Memory B cell (primary cell): ENCODE measurements at places on chromosomes 13 and 19.
A peak's percentile ranks its signal among the peaks of the same experiment; 100 is the strongest.

DNA sequence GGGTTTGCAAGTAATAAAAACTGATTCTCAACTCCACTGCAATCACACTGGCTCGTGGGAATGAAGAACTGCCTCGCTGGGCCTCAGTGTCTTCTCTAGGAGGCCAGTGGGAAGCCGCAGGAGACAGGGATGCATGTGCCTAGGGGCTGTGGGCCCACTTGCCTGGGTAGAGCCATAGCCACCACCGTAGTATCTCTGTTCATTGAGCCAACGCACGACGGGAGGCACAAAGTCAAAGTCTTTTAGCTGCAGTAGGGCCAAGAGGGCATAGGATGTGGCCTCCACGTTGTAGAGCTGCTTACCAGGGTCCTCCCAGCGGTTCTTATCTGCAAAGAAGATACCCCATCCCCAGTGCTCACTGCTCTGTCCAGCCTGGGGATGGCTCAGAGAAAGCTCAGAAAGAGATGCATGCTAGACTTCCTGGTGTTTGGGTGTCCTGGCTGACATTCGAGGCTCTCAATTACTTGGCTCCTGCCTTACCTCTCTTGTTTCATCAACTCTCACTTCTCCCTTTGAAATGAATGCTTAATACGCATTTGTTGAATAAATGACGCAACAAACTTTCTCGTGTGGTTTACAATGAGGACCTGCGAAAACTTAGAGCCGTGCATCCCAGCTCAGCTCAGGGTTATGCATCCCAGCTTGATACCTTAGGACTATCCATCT, 16.1 kb upstream of the TNFSF14 start:
- peaks cover 4% of the 10 kb centered on the region for H3K36me3 ChIP-seq
- no peak overlapping the region for H3K27ac ChIP-seq
- no peak for DNase-seq
- peaks cover 5% of the 10 kb centered on the region for H3K4me1 ChIP-seq
- peaks cover 3% of the 10 kb centered on the region for H3K27me3 ChIP-seq

DNA sequence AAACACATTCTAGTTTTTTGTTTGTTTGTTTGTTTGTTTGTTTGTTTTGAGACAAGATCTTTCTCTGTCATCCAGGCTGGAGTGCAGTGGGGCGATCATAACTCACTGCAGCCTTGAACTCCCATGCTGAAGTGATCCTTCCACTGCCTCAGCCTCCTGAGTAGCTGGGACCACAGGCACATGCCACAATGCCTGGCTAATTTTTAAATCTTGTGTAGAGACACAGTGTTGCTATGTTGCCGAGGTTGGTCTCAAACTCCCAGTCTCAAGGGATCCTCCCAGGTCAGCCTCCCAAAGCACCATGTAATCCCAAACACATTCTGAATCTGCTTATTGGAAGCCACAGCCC, 15.8 kb downstream of the PLA2G4C start:
- H3K27me3 ChIP-seq, result no peaks in the 10 kb centered on the region
- peaks cover 51% of the 10 kb centered on the region for H3K36me3 ChIP-seq
- H3K4me1 ChIP-seq, result peaks cover 3% of the 10 kb centered on the region

- no peak for DNase-seq
- no peaks in the 10 kb centered on the region for H3K4me1 ChIP-seq
- H3K4me3 ChIP-seq, result no peak overlapping the region
These were observed 46.3 kb downstream of the URI1 start for GRCh38 chr19:29988351-29988750.

DNA sequence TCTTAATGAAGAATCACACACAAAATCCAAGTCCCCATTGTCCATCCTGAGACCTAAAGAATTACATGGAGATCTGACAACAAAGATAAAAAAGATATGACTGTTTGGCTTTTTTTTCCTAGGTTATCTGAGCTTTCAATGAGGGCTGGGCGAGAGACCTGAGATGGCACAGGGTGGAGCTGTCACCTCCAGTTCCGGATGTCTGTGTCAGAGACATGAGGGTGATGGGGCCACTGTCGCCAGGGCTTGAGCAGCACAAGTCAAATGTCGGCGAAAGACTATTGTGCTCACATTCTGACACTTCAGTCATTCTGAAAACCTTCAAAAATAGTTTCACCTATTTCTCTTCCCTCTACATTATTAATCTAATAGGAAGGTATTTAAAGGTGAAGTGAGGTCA, 65.7 kb downstream of the SLC7A1 start:
- H3K36me3 ChIP-seq, result peaks cover 40% of the 10 kb centered on the region
- H3K4me1 ChIP-seq, result no peaks in the 10 kb centered on the region
- peak overlapping the region; percentile 16 for H3K27ac ChIP-seq
- no peak for DNase-seq
- H3K27me3 ChIP-seq, result no peaks in the 10 kb centered on the region

- no peak overlapping the region for H3K4me3 ChIP-seq
- no peak for DNase-seq
- H3K27me3 ChIP-seq, result no peaks in the 10 kb centered on the region
- peak overlapping the region; percentile 78 for H3K27ac ChIP-seq
These were observed 6.7 kb downstream of the SIGLEC6 start for GRCh38 chr19:51524666-51525264.

DNA sequence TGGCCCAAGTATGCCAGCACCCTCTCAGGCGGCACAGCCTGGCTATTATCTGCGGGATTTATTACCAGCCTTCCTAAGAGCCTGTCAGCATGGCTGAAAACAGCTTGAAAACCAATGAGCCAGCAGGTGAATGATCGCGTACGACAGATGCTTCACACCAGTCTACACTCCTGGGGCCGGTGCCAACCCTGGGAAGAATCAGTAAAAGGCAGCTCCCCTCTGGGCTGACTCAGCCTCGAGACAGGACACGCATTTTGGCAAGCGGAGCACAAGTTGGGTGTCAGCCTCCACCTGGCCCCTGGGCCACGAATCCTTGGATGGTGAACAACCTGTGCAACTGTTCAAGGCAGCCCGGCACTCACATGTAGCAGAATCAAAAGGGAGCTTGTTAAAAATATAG, 15.6 kb downstream of the EMP3 start:
- H3K4me3 ChIP-seq, result no peak overlapping the region
- DNase-seq, result no peak

DNA sequence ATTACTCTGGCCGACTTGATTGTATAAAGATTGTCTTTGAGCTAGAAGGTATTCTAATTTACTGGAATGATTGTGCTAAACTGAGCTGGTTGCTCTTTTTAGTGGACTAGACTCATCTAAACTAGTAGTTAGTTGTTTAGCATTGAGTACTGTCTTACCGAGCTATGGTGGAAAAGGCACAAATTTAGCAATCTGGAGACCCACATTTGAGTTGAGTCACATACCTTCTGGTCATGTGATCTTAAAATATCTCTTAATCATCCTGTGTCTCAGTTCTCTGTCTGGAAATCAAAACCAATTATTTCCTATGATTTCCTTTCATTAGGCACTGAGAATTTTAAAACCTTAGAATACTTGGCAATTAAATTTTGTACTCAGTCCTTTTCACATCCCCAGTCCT, 349.5 kb downstream of the IRS2 start:
- DNase-seq, result no peak
- H3K27ac ChIP-seq, result no peak overlapping the region
- no peaks in the 10 kb centered on the region for H3K4me1 ChIP-seq
- H3K27me3 ChIP-seq, result no peaks in the 10 kb centered on the region

- no peaks in the 10 kb centered on the region for H3K4me1 ChIP-seq
- H3K36me3 ChIP-seq, result no peaks in the 10 kb centered on the region
- DNase-seq, result no peak
- H3K27me3 ChIP-seq, result no peaks in the 10 kb centered on the region
- no peak overlapping the region for H3K27ac ChIP-seq
- no peak overlapping the region for H3K4me3 ChIP-seq
These were observed 206.7 kb upstream of the SLITRK1 start for GRCh38 chr13:84088996-84089395.

GRCh38 chr13:60974296-60974695, 441.4 kb downstream of the PCDH20 start:
- H3K27ac ChIP-seq, result no peak overlapping the region
- H3K4me1 ChIP-seq, result no peaks in the 10 kb centered on the region
- no peaks in the 10 kb centered on the region for H3K36me3 ChIP-seq
- H3K27me3 ChIP-seq, result no peaks in the 10 kb centered on the region

DNA sequence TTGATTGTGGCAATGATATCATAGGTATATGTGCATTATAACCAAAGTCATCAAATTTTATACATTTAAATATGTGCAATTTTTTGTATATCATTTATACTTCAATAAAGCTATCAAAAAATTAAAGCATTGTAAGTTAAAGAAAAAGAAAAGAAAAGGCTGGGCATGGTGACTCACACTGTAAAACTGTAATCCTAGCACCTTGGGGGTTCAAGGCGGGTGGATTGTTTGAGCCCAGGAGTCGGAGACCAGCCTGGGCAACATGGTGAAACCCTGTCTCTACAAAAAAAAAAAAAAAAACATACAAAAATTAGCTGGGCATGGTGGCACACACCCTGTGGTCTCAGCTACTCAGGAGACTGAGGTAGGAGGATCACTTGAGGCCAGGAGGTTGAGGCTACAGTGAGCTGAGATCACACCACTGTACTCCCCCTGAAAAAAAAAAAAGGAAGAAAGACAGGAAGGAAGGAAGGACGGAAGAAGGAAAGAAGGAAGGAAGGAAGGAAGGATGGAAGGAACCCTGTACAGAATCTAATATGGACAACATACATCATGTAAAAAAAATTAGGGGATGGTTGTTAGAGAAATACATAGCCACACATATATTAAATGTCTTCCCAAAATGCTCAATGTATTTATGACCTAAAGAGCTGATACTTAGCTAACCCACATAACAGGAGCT, 21.7 kb upstream of the SLC25A30 start:
- DNase-seq, result no peak
- H3K4me3 ChIP-seq, result no peak overlapping the region
- peaks cover 9% of the 10 kb centered on the region for H3K4me1 ChIP-seq
